ENCODE measurements at places on chromosomes 13 and 19.

DNA sequence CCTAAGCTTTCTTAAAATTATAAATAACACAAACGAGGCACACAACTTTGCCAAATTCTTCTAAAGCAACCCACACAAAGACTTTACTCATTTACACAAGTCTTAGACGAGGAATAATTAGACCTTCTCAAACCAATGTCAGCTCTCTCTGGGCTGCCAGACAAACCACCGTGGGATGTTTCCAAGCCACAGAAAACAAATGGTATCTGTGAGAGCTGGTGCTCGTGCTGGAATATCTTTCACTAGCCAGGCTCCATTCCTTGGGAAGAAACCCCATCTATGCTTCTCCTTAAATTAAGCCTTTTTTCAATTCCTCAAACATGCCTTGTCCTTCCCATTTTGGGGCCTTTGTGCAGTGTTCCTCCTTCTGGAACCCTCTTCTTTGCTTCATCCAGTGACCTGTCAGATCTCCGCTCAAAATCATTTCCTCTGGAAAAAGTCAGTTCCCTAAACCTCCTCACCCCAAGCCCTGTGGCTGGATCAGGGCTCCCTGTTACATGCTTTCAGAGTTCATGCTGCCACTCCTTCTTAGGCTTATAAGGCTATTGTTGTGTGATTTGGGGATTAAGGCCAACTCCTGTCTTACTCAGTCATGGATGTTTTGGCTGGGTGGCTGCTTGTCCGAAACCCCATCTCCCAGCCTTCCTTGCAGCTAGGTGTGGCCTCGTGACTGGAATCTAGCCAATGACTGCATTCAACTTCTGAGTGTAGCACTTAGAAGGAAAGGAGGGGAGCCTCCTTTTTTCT is 64.2 kb upstream of the GTF2F2 start:
- no peak for DNase-seq

GRCh38 chr19:56969156-56969555 is 128.6 kb upstream of the PEG3 start:
- DNase-seq, result no peak

DNA sequence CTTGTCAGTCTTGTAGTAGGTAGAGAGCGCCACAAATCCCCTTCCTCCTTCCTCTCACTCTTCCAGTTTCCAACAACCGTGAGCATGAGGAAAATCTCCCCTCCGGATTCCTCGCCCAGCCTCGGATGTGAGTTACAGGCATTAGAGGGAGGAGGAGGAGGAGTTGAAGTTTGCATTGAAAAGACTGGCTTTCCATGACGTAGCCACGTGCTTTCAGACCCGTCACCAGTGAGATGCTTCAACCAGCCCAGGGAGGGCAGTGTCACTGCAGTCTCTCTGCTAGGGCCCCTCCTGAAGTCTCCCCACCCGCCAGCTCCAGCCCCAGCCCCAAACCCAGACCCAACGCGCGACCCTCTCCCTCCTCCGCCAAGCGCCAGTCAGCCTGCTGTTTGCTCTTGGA is 442 bp upstream of the FGF14 start:
- DNase-seq, result no peak

DNA sequence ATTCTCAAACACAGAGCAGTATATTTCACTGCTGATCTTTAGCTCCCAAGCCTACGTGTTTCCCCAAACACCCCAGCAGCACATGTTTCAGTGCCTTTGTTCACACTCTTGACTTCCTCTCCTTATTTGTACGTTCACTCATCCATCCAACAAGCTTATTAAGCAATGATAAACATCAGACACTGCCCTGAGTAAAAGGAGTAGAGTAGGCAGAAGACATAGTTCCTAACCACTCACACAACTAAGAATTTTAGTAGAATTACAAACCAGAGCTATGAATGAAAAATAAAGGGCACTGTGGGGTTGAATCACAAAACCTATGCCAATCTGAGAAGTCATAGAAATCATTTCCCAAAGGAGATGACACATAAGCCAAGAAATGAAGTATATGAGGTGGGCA is 213.5 kb downstream of the DIAPH3 start:
- no peak for DNase-seq

- no peak for DNase-seq
Measured at GRCh38 chr13:68473834-68474326, 1243.7 kb upstream of the PCDH9 start.

GRCh38 chr19:17352608-17353280 is 15.4 kb downstream of the GTPBP3 start:
- DNase-seq, result no peak

DNA sequence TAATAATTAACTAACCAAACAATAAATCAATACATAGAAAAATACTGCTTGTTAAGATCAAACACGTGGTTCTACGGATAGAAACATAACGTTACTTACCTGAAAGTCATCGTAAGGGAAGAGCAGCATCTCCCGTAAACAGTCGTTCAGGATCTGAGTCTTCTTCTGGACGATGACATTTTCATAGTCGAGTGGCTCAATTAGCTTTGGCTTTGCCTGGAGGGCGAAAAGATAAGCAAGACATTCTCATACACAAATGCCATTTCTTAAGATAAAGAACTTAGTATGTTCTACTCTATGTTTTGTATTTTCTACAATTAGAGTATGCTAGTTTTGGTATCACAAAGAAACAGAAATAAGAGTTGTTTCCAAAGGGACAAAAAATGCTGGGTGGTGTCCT is 22.5 kb downstream of the DOCK9 start:
- DNase-seq, result no peak

- no peak for DNase-seq
Measured at GRCh38 chr13:100581504-100581903, 7.1 kb downstream of the GGACT start.

- no peak for DNase-seq
Measured at GRCh38 chr13:76677043-76677442, 209.2 kb downstream of the KCTD12 start.

- DNase-seq, result no peak
Measured at GRCh38 chr19:2058570-2059421, 7.8 kb upstream of the MKNK2 start.

DNA sequence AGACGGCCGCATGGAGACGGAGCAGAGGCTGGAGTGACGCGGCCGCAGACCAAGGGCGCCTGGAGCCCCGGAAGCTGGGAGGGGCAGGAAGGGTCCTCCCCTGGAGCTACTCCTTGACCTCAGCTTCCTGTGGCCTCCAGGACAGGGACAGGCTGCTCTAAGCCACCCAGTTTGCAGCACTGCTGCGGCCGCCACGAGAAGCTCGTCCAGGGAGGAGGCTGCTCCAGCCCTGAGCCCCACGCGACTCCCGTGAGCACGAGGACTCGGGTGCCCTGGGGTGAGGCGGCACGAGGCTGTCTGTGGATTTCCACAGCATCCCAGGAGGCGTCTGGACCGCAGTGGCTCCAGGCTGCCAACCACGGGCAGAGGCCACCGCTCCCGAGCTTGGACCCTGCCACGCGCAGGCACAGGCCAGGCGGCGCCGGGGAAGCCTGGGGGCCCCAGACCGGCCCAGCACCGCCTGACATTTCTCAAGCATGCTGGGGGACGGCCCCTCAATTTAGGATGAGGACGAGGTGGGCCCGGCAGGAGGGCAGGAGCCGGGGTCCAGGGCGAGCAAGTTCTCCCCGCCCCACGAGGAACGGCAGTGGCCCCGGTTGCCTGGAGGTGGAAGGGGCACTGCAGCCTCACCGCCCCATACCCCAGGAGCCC is 10.7 kb downstream of the SBNO2 start:
- no peak for DNase-seq

GRCh38 chr13:105814219-105814901 is 721.1 kb downstream of the EFNB2 start:
- no peak for DNase-seq

DNA sequence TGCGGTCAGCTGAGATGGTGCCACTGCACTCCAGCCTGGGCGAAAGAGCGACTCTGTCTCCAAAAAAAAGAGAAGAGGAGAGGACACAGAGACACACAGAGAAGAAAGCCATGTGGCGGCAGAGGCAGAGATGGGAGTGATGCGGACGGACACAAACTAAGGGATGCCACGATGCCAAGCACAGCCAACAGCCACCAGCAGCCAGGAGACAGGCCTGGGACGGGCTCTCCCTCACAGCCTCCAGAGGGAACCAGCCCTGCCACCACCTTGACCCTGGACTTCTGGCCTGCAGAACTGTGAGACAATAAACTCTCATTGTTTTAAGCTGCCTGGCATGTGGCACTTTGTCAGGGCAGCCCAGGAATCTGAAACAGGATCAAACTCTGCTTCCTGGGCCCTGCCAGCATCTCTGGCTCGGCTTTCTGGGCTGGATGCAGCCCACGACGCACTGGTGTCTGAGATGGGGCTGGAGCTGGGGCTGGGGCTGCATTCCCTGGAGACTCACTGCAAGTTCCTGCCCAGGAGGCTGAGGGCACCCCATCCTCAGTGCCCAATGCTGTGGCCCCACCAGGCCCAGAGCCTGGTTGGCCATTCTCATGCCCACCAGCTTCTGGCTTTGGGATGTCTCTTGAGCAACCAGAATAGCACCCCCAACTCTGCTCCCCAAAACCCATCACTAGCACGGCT is 3.0 kb downstream of the F2RL3 start:
- DNase-seq, result no peak

DNA sequence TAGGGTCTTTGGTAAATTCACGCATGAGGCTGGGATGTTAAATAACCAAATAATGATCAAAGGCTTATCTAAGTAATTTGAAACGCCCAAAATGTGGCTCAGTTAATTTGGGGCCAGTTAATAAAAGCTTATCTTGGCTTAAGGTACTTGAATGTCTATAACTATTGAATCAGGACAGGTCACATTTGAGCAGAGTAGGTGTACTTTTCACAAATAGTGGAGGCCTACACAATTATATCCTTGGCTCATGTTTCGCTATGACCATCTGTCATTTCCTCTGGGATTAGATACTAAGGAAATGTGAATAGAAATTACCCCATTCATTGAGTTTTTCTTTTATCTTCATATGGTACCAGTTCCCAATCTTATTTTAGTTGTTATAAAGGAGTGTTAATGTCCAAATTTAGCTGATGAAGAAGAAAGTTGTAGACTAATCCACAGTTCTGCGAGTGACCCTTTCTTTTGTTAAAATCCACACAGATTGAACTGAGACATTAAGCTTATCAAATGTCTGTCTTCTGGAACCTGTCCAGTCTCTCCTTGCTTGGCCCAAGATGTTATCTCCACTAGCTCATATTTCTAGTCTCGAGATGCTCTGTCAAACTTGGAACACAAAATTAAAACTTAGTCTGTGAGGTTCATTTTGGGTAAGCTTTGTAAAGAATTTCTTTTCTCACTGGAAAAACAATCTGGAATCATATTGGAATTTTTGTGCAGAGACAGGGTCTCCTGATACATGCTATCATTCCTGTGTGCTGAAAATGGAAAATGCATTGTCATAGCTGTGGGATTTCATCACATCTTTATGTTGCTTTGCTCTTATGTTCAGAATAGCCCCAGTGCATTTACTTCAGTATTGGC is 31.0 kb downstream of the SLAIN1 start:
- no peak for DNase-seq

DNA sequence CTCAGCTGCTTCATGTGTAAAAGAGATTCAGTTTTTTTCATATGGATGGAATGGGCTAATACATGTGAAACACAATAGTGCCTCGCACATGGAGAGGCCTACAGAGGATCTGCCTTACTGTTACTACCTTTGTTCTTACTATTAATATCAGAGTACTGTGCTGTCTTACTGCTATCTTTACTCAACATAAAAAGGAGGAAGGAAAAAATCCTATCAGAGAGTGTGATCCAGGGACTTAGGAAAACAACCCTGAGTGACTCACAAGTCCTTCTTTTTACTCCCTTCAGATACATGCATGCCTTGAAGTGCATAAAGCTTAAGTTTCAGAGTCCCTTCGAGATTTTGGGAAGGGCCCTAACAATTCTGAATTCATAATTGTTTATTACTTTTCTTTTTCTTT is 136.8 kb downstream of the TBC1D4 start:
- DNase-seq, result no peak

DNA sequence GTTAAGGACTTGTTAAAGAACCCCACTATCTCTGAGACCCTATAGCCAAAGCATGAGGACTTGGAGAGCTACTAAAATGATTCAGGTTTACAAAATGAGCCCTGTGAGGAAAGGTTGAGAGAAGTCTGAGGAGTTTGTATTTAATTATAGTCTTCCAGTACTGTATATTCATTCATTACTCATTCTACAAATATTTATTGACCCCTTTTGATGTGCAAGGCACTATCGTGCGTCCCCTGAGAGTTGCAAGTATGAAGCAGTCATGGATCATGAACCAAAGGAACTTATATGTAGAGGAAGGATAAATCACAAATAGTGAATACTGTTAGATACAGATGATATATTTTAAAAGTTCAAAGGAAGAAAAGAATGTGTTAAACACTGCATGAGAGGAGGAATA is 84.4 kb downstream of the DNAJC15 start:
- no peak for DNase-seq

DNA sequence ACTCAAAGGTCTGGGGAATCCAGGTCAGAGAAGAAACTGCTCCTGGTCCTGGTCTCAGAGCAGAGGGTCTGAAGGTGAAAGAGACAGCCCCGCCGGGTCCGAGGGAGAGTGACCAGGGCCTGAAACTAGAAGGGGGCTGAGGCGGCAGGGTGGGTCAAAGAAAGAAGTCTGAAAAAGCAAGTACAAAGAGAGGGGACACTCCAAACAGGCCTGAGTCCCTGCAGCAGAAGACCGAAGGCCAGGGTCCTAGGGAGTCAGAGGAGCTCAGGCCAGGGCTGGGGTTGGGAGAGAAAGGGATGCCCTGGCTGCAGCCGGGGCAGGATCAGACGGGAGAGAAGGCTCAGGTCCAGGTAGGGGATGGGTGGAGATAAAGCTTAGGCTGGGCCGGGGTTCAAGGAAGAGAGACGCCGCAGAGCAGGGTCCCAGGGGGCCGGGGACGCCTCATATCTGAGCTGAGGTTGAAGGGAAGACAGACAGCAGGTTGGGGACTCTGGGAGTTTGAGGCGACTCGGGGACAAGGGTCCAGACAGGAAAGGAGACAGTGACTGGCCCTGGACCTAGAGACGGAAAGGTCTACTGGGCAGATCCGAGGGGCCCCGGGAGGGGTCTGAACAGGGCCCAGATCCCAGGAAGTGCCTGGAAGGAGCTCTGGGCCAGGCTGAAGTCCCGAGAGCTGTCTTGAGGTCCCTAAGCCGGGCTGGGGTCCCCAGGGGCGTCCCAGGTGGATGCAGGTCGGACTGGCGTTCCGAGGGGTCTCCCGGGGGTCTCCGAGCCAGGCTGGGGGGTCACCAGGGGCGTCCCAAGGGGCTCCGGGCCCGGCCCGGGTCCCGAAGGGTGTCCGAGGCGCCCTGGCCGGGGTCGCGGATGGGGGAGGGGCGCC is 795 bp downstream of the MLLT1 start:
- no peak for DNase-seq

DNA sequence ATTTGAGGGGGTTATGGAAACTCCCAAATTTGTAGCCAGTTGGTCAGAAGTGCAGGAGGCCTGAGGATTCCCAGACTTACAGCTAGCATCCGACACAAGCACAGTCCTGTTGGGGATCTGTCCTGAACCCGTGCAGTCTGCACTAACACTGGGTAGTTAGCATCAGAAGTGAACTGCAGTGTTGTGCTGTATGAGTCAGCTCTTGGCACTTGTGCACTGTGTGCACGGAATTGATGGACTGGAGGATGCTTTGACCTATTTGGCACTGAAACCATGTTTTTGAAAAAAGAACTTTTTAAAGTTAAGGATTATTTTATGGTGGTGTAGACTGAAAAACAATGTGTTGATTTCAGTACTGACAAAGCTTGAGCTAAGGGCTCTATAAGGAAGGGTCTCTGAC is 279.0 kb downstream of the NHLRC3 start:
- DNase-seq, result no peak
